ENCODE measurements at places on chromosomes 13 and 19. TPM values are rescaled to one million over a fixed set of nuclear protein-coding genes. Genes with fewer than 3 reads are reported as not detected.
A peak's percentile ranks its signal among the peaks of the same experiment; 100 is the strongest.

- no peak for DNase-seq
These were observed 47.6 kb downstream of the CEP89 start for GRCh38 chr19:32924200-32924599.

DNA sequence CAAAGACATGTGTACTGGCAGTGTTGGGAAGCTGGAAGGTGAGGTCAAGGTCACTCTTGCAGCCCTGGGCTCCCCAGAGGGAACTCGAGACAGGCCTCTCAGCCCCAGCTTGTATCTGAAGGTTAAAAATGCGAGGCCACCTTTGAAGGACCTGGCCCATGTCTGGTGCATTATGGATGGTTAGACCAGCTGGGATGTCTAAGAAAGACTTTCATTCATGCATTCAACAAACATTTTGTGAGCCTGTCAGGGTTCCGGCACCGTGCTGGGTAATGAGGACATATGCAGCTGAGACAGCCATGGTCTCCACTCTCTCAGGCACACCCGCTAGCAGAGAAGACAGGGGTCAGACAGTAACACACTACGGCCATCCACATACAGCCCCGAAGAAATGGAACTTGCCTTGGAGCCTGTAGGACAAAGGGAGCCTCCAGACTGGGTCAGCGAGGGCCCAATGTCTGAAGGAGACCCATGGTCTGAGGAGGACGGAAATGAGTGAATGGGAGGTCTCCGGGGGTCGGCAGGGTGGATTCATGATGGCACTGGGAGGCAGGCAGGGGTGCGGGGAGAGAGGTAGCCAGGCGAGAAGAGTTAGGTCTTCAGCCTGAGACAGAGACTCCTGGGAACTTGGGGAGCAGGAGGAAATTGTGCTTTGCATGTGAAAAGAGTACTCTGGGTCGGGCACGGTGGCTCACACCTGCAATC lies 19.0 kb downstream of the VSTM2B start:
- no peak for DNase-seq

DNA sequence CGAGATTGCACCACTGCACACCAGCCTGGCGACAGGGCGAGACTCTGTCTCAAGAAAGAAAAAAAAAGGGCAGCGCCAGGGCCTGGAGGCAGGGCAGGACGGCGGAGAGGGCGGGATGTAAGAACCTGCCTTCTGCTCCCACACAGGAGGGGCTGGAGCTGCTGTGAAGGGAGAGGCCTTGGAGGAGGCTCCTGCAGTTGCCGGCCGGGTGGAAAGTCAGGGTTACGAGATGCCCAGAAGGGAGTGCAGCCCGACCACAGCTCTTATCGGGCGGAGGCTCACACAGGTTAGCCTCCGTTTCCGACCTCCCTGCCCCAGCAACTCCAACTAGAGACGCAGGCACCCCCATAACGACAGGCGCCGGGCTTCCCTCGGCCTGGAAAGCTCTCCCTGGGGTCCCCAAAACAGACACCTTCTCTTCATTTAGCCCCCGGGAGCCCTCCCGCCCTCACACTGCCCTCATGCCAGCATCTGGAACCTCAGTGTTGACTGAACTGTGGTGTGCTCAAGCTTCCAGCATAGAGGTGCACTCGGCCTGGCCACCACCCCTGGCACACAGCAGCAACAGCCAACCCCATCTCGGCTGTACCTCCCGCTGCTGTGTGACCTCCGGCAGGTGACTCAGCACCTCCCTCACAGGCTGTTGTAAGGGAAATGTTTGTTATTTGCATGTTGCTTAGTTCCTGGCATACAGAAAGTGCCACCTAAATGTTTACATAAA lies 1.4 kb downstream of the PLPP2 start:
- no peak for DNase-seq

DNA sequence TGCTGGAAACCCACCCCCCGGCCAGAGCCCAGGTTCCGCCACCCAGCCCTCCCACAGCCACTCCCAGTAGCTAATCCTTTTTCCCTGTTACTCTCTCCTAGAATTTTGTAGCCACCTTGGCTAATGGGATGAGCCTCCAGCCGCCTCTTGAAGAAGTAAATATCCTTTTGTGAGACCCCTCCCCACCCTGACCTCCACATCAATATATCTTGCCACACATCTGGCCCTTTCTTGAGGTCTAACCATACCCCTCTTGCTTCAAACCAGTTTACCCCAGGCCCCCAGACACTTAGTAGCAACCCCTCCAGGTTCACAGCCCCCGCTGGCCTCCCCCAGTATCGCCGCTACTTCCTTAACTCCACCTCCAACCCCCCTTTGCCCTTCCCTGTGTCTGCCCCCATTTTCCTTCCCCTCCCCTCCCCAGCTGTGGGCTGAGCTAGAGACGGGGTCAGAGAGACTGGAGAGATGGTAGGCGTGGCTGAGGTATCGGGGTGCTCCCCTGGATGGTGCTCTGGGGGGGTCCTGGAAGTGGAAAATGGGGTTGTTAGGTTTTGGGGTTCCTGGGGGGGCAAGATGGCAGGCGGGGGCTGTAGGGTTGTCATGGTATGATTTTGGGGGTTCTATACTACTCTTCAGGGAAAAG lies 2.8 kb downstream of the PRMT1 start:
- DNase-seq = no peak

DNA sequence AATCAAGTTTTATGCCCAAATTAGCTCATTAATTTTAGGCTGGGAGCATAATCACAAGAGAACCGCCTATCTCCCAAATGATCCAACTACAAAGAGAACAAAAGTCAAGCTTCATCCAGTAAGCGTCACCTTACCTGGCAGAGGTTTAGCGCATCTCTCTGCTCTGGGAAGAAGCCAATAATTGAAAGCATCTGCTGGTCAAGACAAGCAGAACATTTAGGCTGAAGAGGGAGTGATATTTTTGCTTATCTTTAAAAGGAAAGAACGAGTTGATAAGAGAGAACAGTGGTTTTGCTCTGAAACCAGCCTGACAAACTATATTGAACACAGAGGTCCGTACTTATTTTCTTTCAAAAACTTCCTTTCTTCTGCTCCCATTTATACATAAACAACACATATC lies 242.1 kb downstream of the ENOX1 start:
- DNase-seq = no peak

- DNase-seq = peak; percentile 2
These were observed at the start of gene CYP4F22 for GRCh38 chr19:15508035-15508710. Gene CYP4F22 (plus strand): TSS chr19:15508525. CDS start chr19:15525337, 16,812 bp downstream.

DNA sequence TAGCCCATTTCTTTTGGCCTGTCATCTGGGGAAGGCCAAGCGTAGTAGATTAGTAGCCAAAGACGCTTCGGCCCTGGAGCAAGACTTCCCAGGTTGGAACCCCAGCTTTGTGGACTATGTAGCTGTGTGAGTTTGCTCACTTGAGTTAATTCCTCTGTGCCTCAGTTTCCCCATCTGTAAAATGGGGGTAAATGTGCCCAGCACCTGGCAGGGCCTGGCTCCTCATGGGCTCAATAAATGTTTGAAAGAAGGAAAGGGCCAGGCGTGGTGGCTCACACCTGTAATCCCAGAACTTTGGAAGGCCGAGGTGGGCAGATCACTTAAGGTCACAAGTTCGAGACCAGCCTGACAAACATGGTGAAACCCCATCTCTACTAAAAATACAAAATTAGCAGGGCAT lies 14.9 kb upstream of the HNRNPM start:
- no peak for DNase-seq

GRCh38 chr13:77316430-77316829 lies 10.5 kb downstream of the MYCBP2 start:
- no peak for DNase-seq

- peak; percentile 50 for DNase-seq
These were observed 21.8 kb downstream of the SAMD4B start for GRCh38 chr19:39363901-39364457.

DNA sequence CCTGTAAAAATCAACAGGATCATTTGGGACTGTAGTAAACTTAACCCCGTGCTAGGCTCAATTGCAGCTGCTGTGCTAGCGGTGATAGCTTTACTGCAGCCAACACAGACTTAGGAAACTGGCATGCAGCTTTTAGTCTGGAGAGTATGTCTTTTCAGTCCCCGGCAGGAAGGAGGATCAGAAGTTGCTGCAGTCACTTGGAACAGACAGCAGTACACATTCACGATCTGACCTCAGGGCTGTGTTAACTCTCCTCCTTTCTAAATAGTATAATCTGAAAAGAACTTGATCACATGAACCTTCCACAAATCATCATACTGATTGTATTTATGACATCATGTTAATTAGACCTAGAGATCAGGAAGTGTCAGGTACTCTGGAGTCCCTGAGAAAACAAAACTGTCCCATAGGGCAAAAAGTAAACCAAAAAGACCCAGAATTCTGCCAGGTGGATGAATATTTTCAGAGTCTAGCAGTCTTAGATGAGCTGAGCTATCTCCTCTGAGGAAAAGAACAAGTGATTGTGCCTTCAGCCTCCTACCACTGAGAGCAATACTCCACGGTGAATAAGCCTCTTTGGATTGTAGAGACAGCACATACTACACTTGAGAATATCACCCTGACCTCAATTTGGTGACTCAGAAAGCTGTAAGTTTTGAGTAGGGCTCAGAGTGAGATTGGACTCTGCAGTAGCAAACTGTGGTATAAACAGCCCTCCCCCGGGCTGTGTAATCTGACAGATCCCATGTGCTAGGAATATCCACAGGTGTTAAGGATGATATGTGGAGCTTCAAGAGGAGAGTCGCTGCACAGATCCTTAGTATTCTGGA lies 181.0 kb upstream of the GPR12 start:
- DNase-seq = no peak

DNA sequence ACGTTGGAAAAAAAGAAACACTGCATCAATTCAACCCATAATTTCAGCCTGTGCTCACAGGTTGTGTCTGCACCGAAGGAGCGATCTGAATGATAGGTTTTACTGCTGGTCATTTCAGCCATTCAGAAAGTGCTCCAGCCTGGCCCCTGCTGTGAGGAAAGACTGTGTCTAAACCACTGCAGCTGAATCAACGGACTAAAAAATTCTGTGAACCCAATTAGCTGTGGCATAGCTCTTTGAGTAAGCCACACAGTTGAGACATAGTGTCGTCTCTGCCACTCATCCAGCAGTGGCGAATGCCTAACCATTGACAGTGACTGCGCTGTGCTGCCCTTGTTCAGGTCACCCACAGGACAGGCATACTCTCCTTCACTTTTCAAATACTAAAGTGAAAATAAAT lies 179.8 kb downstream of the COG6 start:
- DNase-seq = peak; percentile 5

GRCh38 chr13:37395544-37395943 lies 203.0 kb downstream of the POSTN start:
- no peak for DNase-seq

- DNase-seq = peak; percentile 8
These were observed 98.2 kb downstream of the RBM26 start for GRCh38 chr13:79307866-79308298.

DNA sequence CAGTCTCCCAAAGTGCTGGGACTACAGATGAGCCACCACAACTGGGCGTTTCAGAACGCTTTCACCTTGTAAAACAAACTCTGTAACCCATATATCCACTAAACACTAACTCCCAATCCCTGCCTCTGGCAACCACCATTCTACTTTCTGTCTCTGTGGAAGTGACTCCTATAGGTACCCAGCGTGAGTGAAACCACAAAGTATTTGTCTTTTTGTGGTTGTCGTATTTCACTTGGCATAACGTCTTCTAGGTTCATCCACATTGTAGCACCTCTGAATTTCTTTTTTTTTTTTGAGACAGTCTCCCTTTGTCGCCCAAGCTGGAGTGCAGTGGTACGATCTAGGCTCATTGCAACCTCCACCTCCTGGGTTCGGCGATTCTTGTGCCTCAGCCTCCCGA lies 44.8 kb downstream of the BRD4 start:
- no peak for DNase-seq

DNA sequence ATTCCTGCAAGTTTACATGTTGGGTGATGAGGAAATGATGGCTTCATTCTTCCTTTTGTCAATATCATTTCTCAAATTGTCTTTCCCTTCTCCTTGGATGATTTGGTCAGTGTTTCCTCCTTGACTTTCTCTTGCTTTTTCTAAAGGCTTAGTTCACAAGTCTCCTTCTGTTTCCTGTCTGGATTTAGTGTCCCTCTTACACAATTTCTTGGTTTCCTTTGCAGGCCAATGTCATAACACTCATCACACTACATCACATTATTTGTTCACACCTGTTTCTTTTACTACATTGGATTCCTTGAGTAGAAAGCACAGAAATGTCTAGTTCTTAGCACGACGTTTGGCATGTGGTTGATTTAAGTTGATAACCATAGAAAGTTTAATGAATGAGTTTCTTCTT lies 490.7 kb downstream of the TDRD3 start:
- no peak for DNase-seq

DNA sequence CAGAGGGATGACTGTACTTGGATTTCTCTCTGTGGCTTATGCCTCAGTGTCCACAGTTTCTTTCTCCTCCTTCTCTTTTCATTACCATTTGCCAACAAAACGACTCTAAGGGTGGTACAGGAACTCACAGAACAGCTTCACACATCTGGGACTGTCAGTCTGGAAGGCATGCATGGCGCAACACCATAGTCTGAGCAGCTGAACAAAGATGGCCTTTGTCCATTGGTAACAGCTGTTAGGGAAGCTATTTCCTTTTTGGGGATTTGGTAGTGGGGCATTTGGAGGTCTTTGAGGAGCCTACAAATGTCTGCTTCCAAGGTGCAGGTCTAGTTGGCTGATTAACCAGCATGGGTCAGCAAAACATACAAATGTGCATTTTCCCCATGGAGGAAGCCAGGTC lies 81.4 kb upstream of the PCDH8 start:
- DNase-seq = peak; percentile 88

GRCh38 chr19:48992581-48993174 lies 431 bp downstream of the GYS1 start:
- DNase-seq = no peak

DNA sequence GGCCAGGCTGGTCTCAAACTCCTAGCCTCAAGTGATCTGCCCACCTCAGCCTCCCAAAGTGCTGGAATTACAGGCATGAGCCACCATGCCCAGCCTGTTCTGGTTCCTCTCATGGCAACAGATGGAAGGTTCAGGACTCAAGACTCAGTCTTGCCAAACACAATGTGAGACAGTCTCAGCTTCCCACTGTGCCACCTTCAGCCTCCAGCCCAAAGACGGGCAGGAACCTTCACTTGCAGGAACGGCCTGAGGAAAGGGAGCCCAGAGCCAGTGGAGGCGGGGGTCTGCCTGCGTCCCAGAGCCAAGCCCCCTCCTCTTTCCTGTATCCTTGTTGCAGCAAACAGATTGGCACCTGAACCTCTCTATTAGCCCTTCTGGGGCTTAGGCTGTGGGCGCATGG lies 2.9 kb upstream of the CHST8 start:
- no peak for DNase-seq

- no peak for DNase-seq
These were observed 511.0 kb upstream of the HTR2A start for GRCh38 chr13:47407808-47408207.

The FGF22 gene
- not detected for total RNA-seq

The NLRP11 gene
- not detected for total RNA-seq

The EBI3 gene
- not detected for total RNA-seq

The APC2 gene
- total RNA-seq = 1.5 TPM

The RAD23A gene
- total RNA-seq = 77.8 TPM

The ZNF724 gene
- total RNA-seq = 6.7 TPM

The UPF3A gene
- total RNA-seq = 48.3 TPM

The CCDC8 gene
- total RNA-seq = 68.8 TPM

The HCN2 gene
- 0.41 TPM for total RNA-seq

All from tongue (tissue), 3 donors.